ENCODE measurements at places on chromosomes 1 and 21. TPM values are rescaled to one million over a fixed set of nuclear protein-coding genes. Genes with fewer than 3 reads are reported as not detected.

DNA sequence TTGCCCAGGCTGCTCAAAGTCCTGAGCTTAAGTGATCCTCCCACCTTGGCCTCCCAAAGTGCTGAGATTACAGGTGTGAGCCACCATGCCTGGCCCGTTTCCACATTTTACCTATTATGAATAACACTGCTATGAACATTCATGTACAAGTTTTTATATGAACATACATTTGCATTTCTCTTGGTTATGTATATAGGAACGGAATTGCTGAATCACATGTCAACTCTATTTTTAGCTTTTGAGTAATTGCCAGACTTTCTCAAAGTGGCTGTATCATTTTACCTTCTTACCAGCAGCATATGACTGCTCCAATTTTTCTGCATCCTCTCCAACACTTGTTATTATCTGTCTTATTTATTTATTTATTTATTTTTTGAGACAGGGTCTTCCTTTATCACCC lies 2.7 kb downstream of the SPATA21 start:
- H3K4me3 ChIP-seq: no peak overlapping the region
- H3K27me3 ChIP-seq: peaks cover 8% of the 10 kb centered on the region
- H3K27ac ChIP-seq: no peak overlapping the region

DNA sequence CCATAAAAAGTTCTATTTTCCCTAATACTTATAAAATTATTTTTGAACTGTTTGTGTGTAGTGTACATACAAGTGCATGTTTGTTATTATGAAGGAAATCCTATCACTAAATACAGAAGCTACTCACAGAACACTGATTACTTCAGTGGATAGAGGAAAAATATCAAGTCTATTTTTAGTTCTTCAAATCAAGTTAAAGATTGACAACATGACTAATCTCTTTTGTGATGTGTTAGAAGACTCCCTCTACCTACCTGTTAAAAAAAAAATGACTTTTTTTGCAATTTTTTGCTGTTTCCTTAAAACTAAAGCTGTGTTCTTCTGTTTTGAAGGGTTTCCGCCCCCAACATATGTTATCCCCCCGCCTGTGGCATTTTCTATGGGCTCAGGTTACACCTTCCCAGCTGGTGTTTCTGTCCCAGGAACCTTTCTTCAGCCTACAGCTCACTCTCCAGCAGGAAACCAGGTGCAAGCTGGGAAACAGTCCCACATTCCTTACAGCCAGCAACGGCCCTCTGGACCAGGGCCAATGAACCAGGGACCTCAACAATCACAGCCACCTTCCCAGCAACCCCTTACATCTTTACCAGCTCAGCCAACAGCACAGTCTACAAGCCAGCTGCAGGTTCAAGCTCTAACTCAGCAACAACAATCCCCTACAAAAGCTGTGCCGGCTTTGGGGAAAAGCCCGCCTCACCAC lies 45.5 kb downstream of the NCF2 start:
- H3K4me3 ChIP-seq: no peak overlapping the region
- H3K27me3 ChIP-seq: no peaks in the 10 kb centered on the region
- peaks cover 67% of the 10 kb centered on the region for H3K36me3 ChIP-seq
- H3K4me1 ChIP-seq: peaks cover 14% of the 10 kb centered on the region

DNA sequence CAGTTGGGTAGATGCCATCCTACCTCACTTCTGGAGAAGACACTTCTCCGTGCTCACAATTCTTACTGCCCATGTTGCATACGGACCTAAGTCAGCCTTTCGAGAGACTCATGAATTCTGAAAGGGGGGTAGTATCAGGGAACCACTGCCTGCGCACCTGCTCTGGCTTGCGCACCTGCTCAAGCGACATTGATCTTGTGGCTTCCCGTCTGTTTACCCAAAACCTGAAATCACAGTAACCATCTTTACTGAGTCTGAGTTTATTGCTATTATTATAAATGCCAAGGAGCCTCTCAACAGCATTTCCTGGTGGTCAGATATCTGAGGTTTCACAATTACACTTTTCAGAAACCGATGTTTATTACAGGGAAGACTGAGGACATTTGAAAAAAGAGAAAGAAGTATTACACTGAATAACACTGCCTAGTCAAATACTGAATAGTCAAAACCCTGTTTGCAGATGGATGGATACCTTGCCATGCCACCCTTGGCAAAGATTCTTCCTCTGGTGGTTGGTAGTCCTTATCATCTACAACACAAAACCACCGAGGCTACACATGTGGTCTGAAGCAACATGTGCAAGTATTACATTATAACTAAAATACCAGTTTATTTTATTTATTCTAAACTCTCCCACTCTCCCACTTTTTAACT lies 208.7 kb downstream of the SIPA1L2 start:
- no peak for DNase-seq
- no peak overlapping the region for H3K4me3 ChIP-seq
- peaks cover 1% of the 10 kb centered on the region for H3K4me1 ChIP-seq
- H3K27ac ChIP-seq: no peak overlapping the region
- no peaks in the 10 kb centered on the region for H3K36me3 ChIP-seq
- H3K27me3 ChIP-seq: no peaks in the 10 kb centered on the region

DNA sequence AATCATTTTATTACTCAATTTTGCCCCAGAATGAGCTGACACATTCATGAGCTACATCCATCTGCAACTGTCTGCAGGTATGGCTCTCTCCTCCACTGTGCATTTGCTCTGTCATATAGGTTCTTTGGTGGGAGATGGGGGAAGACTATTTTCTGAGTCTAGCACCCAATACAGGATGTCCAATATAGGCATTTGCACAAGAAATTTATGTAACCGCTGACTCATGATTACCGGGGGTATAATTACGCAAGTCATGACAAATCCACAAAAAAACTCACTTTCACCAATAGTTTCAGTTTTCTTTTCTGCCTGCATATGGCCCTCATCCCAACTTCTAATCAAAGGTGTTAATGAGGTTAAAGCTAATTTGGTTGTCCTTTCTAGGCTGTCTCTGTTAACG lies 17.5 kb upstream of the VSIG8 start:
- no peaks in the 10 kb centered on the region for H3K36me3 ChIP-seq

- peaks cover 30% of the 10 kb centered on the region for H3K4me1 ChIP-seq
- no peaks in the 10 kb centered on the region for H3K36me3 ChIP-seq
- H3K27me3 ChIP-seq: no peaks in the 10 kb centered on the region
Observed at GRCh38 chr1:33471416-33471815, 1.0 kb upstream of the ZSCAN20 start.

GRCh38 chr1:115373305-115373704 lies 35.3 kb upstream of the NGF start:
- DNase-seq: no peak
- no peaks in the 10 kb centered on the region for H3K36me3 ChIP-seq
- no peak overlapping the region for H3K27ac ChIP-seq

DNA sequence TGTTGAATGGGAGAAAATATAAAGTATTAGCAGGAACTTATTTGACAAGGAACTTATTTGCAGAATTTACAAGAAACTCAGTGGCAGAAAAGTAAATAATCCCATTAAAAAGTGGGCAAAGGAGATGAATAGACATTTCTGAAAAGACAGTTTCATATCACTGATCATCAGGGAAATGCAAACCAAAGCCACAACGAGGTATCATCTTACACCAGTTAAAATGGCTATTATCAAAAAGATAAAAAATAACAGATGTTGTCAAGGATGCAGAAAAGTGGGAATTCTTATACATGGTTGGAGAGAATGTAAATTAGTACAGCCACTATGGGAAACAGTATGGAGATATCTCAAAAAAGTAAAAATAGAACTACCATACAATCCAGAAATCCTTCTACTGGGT lies 61.0 kb downstream of the SYT14 start:
- H3K4me3 ChIP-seq: no peak overlapping the region
- H3K27ac ChIP-seq: no peak overlapping the region
- H3K4me1 ChIP-seq: no peaks in the 10 kb centered on the region
- no peaks in the 10 kb centered on the region for H3K36me3 ChIP-seq

DNA sequence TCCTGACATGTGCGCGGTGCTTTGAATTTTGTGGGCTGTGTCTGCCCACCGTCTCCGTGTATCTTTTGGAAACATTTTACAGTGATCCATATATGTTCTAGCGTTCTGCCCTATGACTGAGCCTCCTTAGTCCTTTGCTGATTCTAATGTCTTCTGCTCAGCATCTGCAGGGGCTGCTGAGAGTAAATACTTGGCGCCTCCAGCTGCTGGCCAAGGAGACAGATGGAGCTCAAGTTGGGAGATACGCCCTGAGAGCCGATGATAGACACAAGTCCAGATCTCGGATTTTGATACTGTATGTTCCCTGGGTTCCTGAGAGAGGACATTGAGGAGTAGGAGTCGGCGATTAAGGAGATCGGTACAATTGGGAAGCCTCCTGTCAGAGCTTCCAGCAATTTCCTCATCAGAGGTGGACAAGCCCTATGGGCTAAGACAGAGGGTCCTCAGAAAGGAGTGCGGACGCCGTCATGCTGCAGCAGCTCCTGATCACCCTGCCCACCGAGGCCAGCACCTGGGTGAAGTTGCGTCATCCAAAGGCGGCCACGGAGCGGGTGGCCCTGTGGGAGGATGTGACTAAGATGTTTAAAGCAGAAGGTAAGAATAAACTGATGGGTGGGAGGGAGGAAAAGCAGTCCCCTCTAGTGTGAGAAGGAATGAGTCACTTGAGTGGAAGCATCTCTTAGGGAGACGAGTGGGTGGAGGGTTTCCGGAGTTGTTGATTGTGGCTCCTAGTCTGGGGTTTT lies 390 bp downstream of the ZFP69B start:
- H3K36me3 ChIP-seq: peaks cover 57% of the 10 kb centered on the region
- peak overlapping the region; percentile 84 for H3K4me3 ChIP-seq
- no peaks in the 10 kb centered on the region for H3K27me3 ChIP-seq
- peaks cover 22% of the 10 kb centered on the region for H3K4me1 ChIP-seq
- H3K27ac ChIP-seq: peak overlapping the region; percentile 87

- H3K27ac ChIP-seq: peak overlapping the region; percentile 85
- peak overlapping the region; percentile 40 for H3K4me3 ChIP-seq
- peaks cover 50% of the 10 kb centered on the region for H3K4me1 ChIP-seq
- peaks cover 23% of the 10 kb centered on the region for H3K36me3 ChIP-seq
- no peaks in the 10 kb centered on the region for H3K27me3 ChIP-seq
Observed at GRCh38 chr1:168485048-168485447, 58.7 kb downstream of the XCL2 start.

The GPR3 gene
- 0.21 TPM for total RNA-seq
